Chondrocyte (in vitro differentiated cells): ENCODE measurements at places on chromosomes 4 and X.

- DNase-seq, result no peak
These were observed 29.0 kb upstream of the MOB1B start for GRCh38 chr4:70873216-70873615.

GRCh38 chrX:49106930-49107329 lies 16.6 kb downstream of the GPKOW start:
- no peak for DNase-seq

- DNase-seq, result no peak
These were observed 129.1 kb upstream of the PACRGL start for GRCh38 chr4:20570981-20571715.

GRCh38 chr4:157885811-157886210 lies 287.0 kb downstream of the GASK1B start:
- no peak for DNase-seq

DNA sequence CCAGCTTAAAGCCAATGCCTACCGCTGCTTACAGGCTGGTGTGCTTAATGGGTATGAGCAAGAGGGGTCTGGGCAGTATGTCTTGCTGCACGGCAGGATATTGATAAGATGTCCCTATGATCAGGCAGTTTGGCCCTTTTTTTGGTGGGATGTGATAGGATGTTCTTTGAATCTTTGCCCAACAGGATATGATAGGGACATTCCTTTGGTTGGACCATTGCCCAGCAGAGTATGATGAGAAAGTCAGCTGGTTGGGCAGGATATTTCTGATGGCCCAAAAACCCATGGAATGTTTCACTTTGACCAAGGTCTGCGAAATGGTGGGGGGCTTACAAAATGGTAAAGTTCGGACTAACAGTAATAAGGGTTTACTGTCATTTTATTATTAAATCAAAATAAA lies 1060.6 kb downstream of the STIM2 start:
- DNase-seq, result no peak

- DNase-seq, result no peak
These were observed 1757.6 kb downstream of the ARAP2 start for GRCh38 chr4:34486461-34487363.

DNA sequence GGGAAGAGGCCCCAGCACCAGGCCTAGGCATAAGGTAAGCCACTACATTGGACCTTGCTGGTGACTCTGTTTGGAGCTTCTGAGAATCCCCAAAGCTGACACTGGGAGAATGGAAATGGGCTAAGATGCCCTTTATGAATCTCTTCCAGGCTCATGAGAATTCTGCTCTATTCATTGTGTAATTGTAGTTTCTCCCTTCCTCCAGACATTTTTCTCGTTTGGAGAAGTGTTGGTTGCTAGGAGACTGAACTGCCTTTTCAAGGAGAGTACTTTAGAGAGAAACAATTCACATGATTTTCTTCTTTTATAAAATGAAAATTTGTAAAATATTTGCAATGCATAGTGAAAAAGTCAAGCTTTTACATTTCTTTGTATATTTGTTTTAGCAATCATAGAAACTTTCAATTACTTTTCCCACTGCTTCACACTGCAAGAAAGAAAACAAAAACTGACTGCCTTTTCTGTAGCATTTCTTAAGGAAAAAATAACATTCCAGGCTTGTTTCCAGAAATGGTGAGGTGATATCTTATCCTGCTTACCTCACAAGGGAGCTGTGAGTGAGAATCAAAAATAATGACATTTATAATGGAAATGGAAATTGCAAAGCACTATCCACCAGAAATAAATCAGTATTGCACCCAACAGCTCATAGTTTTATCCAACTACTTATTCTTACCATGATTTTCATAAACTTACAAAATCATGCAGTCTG lies 24.9 kb upstream of the DCHS2 start:
- DNase-seq, result no peak

GRCh38 chr4:101853028-101853427 lies 62.5 kb downstream of the BANK1 start:
- DNase-seq, result no peak

DNA sequence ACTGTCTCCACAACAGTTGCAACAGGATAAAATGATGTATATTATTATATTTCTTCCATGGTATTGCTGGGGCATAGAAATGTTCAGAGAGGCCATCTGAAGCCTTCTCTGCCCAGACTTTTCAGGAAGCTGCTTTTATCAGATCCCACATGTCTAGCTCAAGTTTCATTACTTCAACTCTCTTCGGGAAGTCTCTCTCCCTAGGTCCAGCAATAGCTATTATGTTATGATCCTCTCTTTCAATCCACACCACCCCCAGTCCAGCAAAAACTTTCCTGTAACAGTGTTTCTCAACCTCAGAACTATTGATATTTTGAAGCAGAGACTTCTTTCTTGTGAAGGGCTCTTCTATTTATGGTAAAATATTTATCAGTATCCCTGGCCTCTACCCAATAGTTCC lies 44.9 kb downstream of the CXCL1 start:
- DNase-seq, result no peak

- DNase-seq, result no peak
These were observed 1.7 kb upstream of the STIM2 start for GRCh38 chr4:26858947-26859401.

DNA sequence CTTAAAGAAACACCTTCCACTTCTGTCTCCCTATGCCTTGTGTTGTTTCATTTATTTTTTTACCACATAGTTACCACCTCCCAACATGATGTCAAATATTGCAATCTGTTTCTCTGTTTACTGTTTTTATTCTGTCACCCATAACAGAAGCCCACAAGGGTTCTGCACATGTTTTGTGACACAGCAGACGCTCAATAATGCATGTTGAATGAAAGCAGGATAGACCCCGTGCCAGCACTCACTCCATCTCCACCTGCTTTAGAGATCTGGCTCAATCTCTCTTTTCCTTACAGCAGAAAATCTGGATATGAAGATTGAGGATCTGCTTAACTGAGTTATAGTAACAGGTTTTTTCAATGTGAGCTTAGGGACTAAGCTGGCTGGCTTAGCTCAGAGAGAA lies 116.8 kb upstream of the NUDT10 start:
- DNase-seq, result no peak

- no peak for DNase-seq
These were observed 90.4 kb upstream of the RAB40AL start for GRCh38 chrX:102846544-102847236.

DNA sequence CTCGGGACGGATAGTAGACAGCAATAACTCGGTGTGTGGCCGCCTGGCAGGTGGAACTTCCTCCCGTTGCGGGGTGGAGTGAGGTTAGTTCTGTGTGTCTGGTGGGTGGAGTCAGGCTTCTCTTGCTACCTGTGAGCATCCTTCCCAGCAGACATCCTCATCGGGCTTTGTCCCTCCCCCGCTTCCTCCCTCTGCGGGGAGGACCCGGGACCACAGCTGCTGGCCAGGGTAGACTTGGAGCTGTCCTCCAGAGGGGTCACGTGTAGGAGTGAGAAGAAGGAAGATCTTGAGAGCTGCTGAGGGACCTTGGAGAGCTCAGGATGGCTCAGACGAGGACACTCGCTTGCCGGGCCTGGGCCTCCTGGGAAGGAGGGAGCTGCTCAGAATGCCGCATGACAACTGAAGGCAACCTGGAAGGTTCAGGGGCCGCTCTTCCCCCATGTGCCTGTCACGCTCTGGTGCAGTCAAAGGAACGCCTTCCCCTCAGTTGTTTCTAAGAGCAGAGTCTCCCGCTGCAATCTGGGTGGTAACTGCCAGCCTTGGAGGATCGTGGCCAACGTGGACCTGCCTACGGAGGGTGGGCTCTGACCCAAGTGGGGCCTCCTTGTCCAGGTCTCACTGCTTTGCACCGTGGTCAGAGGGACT lies 5.7 kb upstream of the MSANTD1 start:
- DNase-seq, result no peak

DNA sequence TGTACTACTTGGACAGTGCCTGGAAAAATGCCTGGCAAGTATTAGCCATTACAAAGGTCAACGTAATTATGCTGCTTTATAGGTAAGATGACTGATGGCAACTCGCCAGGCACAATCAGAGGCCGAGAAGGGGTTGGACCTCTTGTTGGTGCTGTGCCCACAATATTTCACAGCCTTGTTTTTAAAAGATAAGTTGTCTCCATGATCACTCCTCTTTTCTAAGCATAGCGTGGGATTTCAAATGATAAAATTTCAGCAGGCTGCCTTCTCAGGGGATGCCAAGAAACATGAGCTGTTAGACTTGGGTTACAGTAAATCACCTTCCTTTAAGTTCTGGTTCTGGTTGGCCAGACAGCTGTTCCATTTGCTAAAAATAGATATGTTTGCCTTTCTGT lies 26.9 kb downstream of the HOPX start:
- no peak for DNase-seq

DNA sequence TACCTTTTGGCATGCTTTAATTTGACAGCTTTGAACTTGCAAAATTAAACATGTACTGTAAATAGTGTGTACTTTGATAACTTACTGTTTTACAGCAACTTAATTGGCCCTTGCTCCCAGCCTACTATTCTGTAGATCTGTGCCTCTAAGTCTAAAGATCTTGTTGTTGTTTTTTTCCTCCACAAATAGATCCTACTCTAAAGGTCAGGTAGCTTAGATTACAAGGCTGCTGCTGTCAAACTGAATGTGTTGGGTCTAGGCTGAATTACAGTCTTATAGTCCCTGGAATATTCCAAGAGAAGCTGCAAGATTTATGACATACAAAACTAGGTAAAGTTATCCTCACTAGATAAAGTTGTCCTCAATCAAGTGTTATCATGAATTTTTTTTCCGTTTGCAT lies 18.7 kb downstream of the DIAPH2 start:
- DNase-seq, result no peak

DNA sequence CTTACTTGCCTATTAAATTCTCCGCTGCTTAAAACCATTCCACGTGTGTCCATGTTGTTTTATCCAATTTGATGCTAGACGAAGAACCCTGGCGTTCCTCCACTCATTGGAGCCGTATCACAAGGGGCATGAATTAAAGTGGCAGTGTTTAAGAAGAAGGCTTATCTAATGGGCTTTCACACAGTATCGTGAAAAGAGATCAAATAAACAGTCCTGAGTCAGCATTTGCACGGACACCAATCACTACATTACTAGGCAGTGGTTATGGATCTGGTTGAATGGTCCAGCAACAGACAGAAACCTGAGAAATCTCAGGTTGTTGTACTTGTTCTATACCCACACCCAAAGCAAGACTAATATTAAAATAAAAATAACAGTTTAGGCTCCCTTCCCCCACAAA lies 671.6 kb downstream of the FAT4 start:
- no peak for DNase-seq

DNA sequence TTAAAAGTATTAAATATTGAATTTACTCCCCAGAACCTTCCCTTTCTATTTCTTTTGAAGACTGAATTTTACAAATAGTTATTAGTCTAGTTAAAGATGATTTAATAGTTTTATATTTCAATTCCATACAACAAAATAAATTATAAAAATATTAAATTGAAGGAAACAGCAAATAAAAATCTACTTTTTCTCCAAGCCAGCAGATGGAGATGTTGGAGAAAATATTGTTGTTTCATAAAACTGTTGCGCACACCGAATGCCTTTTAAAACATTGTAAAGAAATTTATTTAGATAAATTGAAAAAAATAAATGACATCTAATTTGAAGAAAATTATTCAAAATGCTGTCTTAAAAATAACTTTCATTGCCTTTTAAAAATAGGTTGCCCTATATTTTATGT lies 5.5 kb downstream of the GRIA2 start:
- no peak for DNase-seq

DNA sequence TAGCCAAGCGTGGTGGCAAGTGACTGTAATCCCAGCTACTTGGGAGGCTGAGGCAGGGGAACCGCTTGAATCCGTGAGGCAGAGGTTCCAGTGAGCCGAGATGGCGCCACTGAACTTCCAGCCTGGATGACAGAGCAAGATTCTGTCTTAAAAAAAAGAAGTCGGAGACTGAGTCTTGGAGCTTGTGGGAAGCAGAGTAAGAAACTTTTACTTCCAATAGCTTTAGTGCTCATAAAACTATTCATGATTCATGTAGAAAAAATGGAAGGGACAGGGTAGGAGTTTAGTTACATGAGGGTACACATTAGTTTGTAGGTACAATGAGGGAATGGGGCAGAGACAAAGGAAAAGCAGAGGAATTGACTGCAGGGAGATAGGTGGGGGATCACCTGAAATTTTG lies 19.3 kb downstream of the RAP2C start:
- DNase-seq, result no peak

- no peak for DNase-seq
These were observed 11.3 kb downstream of the RAP2C start for GRCh38 chrX:132207996-132208395.

DNA sequence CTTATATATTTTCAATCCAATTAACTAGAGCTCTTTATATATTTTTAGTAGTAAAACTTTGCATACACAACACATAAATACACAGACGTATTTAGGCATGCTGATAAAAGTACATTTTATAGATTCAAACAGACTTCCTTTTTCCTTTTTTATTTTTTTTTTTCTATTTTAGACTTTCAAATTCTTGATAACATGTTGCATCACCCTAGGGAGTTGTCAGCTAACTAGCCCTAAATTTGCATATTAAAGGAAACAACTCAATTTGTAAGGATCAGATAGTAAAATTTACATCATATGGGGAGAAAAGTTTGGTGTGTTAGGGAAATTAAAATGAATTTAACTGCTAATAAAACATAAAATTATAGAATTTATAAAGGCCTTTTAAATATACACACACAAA lies 47.4 kb upstream of the APOOL start:
- DNase-seq, result no peak

- DNase-seq, result no peak
These were observed 32.6 kb downstream of the RELL1 start for GRCh38 chr4:37653601-37654000.

- no peak for DNase-seq
These were observed 2.4 kb downstream of the GPR50 start for GRCh38 chrX:151178746-151179145.

- no peak for DNase-seq
These were observed 1066.0 kb downstream of the GLUD2 start for GRCh38 chrX:122113376-122113775.

GRCh38 chr4:183638436-183638835 lies 20.5 kb downstream of the RWDD4 start:
- no peak for DNase-seq

- DNase-seq, result no peak
These were observed 2.4 kb downstream of the SPRY1 start for GRCh38 chr4:123398853-123399626.

- DNase-seq, result no peak
These were observed 8.2 kb upstream of the ADAMTS3 start for GRCh38 chr4:72577211-72577610.

- DNase-seq, result no peak
These were observed 59.7 kb downstream of the TNIP2 start for GRCh38 chr4:2696423-2696822.

DNA sequence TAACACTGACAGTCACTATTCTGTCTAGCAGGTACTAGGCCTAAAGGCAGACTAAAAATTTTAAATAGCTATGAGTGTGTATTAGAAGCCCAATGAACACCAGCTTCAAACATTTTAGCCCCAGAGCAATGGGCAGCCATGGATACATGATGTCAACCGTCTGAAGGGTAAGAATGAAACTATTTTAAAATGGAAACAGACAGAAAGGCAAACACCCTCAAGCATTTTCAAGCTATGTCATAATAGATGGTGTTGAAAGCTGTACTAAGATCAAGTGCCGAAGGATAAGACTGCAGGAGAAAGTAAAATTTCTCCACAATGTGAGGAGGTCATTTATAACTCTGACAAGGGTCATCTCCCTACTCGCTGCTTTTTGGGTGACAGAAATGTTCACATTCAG lies 225.0 kb downstream of the COL25A1 start:
- no peak for DNase-seq

GRCh38 chrX:136251041-136251991 lies at the start of gene MAP7D3:
MAP7D3 (minus strand) TSS chrX:136251400; CDS start chrX:136251358, 42 bp downstream.
- no peak for DNase-seq

- DNase-seq, result no peak
These were observed 278.0 kb downstream of the FBXO8 start for GRCh38 chr4:174005422-174005821.
